Heart left ventricle (tissue), 16 donors: ENCODE measurements at places on chromosomes 3 and 15.

DNA sequence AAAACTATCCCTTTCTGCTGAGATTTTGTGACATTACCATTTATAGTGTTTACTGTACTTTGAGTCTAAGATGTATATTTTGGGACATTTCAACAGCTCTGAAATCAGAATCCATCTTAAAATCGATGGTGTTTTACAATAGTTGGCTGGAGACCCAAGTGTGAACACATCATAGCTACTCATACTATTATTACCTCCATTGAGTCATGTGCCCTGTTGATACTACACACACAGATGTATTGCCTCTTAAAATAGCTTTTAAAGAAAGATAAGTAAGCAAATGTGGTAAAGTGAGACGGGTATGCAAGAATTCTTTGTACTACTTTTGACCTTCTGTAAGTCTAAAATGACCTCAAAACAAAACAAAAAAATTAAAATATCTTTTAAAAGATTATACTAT lies 6.7 kb downstream of the LMOD3 start:
- DNase-seq, result no peak

DNA sequence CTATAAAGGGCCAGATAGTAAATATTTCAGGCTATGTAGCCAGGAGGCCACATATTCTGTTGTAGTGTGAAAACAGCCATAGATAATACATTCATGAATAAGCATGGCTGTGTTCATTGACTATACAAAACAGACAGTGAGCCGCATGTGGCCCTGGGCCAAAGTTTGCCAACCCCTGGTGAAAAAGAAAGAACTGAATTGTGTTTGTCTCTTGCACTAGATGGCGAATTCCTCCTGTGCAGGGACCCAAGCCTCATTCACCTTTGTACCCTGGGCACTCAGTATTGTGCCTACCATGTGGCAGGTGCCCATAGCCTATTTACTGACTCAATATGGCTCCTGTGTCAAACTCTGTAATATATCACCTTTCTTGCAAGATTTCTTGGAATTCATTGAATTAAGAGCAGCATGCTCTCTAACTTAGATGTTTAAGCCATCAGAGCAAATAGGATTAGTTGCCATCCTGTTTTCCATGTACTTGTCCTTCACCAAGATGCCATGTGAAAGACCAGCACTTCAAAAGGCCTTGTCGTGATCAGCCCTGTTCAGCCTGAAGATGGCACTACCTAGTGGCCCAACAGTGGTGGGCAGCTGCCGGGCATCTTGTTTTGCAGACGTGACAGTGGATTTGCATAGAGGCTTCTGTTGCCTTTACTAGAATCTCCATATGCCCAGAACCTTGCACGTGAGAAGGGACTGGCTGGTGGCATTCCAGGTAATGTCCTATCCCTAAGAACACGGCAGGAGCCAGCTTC lies 50.9 kb upstream of the CMTM7 start:
- DNase-seq, result no peak

DNA sequence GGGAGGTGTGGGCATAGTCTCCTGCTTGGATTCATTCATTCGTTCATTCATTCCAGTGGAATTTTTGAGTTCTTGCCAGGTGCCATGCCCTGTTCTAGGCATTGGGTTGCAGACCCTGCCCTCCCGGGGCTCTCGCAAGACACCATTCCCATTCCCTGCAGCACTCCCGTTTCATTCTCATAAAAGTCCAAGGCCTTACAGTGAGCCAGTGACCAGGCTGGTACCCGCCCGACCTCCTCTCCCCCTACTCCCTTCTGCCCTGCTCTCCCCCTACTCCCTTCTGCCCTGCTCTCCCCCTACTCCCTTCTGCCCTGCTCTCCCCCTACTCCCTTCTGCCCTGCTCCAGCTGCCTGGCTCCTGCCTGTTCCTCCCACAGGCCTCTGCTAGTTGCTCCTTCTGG lies 41.9 kb downstream of the AMOTL2 start:
- no peak for DNase-seq

GRCh38 chr15:57041416-57041815 lies 123.0 kb downstream of the TCF12 start:
- DNase-seq, result no peak

- no peak for DNase-seq
Observed at GRCh38 chr3:23740517-23740965, 65.2 kb upstream of the UBE2E1 start.

GRCh38 chr15:28017423-28017924 lies 81.6 kb downstream of the OCA2 start:
- no peak for DNase-seq

GRCh38 chr3:128497305-128498126 lies 4.5 kb upstream of the GATA2 start:
- DNase-seq, result peak; percentile 62

- no peak for DNase-seq
Observed at GRCh38 chr3:114586119-114586518, 292.3 kb downstream of the TIGIT start.

GRCh38 chr15:87866961-87867360 lies 389.6 kb downstream of the NTRK3 start:
- no peak for DNase-seq

- no peak for DNase-seq
Observed at GRCh38 chr3:12097971-12098370, 60.7 kb downstream of the TIMP4 start.

- DNase-seq, result peak; percentile 86
Observed at GRCh38 chr15:77497110-77497737, 76.5 kb downstream of the HMG20A start.

GRCh38 chr3:193489949-193490348 lies 64.7 kb downstream of the ATP13A4 start:
- no peak for DNase-seq

DNA sequence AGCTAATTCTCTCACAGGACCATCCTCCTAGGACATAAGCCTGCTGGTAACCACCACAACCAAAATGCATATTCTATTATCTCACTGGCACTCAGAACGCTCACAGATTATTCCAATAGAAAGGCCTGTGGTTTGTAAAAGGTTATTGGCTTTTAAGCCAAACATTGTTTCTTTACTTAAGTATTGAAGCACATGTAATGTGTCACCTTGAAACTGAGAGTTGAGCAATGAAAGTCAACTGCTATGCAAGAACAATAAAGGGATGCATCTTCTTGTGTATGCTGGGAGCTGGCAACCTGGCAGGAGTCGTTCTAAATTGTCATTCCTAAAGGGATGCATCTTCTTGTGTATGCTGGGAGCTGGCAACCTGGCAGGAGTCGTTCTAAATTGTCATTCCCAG lies 298.6 kb upstream of the DNAJC19 start:
- DNase-seq, result no peak

GRCh38 chr3:112011376-112011940 lies 12.7 kb downstream of the TAGLN3 start:
- DNase-seq, result no peak

GRCh38 chr3:194986208-194987043 lies 284.5 kb downstream of the XXYLT1 start:
- no peak for DNase-seq

DNA sequence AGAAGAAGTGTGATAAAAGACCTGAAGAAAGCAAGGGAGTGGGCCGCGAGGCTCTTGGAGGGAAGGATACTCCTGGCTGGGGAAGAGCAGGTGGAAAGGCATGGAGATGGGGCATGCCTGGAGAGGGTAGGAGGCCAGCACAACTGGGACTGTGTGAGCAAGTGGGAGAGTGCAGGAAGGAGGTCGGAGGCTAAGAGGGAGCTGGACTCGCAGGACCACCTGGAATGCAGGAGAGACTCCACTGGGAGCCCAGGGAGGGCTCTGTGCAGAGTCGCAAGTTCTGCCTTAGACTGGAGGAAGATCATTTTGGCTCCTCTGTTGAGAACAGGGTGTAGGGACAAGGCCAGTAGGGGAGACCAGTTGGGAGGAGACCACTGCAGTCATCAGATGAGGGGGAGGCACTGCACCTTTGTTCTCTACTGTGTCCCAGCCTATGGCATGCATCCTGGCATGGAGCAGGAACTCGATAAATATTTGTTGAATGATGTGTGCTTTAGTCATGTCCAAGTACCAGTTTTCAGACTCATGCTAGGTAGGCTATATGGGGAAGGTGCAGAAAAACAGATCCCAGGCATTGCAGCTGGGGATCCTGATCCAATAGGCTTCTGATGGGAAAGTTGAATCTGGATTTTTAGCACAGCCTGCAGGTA lies 13.7 kb downstream of the FAM107A start:
- no peak for DNase-seq

- no peak for DNase-seq
Observed at GRCh38 chr3:183018421-183019192, 38.3 kb upstream of the DCUN1D1 start.
